ENCODE measurements at places on chromosomes 5 and 9.

GRCh38 chr9:77956555-77956954, 75.1 kb downstream of the GNAQ start:
- DNase-seq: no peak

DNA sequence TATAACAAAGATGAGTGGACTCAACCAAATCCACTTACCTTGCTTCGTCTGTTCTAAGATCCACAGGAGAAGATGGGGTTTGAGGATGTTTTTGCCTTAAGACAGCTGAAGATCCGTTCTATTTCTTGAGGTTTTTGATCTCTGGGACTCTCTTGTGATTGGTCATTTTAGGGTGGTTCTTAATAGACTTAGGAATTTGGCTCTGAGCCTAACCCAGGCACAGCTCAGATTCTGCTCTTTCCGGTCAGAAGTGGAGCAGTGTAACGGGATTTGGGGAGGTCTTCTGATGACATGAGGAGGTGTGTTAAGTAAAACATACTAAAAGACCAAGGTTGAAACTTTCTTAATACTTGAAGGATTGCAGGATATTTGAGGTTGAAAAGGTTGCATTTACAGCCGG, 166.9 kb downstream of the DMRT2 start:
- no peak for DNase-seq

DNA sequence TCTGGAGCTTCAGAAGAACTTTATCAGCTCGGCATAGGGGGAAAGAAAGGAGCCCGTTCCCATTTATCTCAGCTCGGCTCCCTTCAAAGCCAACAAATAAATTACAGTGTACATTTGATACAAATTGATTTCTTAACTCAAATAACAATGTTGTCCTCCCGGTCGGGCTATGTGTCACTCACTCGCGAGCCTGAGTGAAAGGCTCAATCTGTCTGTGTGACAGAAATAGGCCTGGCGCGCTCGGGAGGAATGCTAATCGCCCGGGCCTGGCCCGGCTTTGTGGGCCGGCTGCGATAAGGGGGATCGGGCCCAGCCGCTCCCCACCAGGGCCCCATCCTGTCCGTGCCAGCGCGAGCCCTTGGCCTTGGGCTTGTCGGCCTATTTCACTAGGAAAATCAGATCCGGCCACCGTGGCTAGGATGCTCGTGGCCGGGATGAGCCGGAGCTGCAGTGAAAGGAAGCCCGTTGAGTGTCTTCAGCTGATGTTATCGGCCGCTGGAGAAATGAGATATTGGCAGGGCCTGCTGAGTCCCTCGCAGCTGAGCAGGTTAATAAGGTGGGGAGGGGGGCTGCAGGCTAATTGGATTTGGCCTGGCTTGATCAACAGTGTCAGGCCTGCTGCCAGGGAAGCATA, 258.7 kb downstream of the IRX1 start:
- no peak for DNase-seq

GRCh38 chr9:137031904-137032640, at the start of gene FUT7:
Gene FUT7 (minus strand): TSS chr9:137032088. CDS start chr9:137031991, 97 bp downstream.
- no peak for DNase-seq

DNA sequence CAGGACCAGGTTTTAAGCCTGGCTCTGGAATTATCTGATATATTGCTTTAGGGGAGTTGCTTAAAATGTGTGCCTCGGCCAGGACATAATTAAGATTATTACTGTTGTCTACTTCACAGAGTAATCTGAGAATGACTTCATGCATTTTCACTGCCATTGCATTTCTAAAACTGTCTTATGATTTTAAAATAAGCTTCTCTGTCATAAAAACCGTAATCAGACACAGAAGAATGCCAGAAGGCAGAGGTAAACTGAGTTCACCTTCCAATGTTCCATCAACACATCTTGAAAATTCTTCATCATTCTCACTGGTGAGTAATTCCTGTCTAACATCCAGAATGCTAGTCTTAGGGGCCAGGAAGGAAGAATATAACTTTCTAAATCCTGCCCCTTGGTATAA, 47.1 kb downstream of the ISOC1 start:
- DNase-seq: no peak

- no peak for DNase-seq
These were observed 22.6 kb downstream of the DAB2IP start for GRCh38 chr9:121674017-121674416.

DNA sequence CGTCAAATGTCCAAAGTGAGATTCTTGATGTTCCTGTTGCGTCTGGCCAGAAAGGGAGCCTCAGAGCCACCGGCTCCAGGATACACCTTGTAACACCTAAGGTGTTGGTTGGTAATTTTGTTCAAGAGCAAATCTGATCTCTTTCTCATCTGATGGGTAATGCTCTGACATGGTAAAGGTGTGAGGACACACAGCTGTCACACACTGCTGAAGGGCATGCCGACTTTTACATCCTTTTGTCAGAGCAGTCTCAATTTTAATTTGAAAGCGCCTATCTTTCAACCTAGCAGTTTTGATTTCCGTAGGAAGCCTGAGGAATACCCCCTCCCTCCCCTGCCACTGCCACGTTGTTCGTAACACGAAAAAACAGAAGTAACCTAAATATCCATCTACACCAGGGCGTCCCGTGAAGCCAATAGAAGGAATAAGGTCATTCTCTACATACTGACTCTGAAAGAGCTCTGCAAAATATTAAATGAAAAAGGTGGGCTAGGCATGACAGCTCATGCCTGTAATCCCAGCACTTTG, 57.4 kb downstream of the TSTD2 start:
- DNase-seq: no peak

DNA sequence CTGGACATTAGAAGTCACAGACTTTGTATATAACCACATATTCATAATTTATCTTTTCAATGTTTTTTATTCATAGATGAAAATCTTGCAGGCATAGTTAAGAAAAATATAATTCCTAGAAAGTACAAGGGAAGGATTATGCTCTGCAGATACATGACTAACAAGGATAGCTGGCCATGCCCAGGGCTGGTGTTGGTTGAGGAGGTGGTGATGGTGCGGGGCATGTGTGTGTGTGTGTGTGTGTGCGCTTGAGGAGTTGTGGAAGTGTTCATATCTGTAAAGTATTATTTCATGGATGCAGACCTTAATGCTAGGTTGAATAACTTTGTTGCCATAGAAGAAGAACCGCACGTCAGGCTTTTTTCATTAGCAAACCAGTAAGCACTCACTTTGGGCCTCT, 1.3 kb downstream of the S1PR3 start:
- no peak for DNase-seq

DNA sequence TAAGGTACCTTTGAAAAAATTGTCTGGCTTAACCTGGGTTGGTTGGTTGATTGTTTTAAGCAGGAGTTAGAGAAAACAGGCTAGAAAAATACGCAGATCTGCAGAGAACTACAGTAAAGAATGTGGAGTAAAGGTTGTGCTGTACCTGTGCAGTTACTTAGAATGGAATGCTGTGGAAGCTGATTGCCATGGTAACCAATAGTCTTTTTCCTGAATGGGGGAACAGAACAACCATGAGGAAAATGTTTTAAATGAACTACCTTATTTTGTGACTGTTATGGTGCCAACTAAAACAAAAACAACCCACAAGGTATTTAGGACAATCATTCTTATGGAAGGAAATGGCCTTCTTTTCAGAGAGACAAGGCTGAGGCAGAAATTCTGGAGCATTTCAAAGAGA, 4.8 kb upstream of the HOMER1 start:
- DNase-seq: no peak

DNA sequence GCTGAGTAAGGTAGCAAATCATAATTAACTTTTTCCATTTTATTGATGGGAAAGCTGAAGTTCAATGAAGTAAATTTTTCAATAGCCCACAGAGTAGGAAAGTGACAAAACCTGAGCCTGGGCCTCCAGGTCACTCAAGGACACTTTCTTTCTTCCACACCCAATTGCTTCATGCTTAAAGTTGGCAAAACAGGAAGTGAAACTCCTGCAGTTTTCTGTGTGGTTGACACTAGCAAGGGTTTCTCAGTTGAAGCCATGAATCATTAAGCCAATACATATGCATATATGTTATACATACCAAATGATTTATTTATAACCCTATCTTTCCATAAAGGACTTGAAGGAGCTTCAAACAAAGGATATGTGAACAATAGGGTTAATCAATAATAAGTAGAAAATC, 13.9 kb downstream of the TLR4 start:
- DNase-seq: no peak

DNA sequence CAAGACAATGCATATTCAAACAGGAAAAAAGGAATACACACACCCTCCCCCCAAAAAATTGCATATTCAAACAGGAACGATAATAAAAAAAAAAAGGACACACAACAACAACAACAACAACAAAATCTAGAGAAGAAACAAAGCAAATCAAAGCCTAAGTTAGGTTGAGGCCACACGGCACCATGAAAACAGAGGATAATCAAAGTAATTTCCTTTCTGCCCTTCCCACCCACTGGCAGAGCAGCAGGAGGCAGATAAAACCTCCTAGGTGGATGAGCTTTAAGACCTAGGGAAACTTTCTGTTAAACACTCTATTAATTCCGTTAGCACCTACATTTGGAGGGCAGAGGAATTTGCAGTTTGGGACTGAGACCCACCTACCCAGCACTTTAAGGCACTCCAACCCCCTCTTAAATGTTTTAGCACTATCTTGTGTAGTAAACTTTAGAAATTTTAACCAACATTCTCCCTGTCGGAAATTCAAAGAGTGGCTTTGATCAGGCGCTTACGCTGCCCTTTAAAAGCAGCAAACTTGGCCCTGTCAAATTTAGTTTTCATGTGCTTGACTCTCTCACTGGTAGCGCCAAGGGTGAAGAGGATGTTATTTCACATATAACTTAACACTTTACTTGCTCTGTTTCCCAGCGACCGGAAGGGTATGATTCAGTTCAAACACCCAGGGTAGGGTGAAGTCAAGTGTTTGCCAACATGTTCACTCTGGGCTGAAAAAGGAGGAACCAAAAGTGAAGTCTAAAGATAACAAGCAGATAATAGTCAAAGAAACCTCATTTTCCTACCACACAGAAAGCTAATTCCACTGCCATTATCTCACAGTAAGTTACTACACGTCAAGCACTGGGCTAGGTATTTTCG, 9.2 kb downstream of the ENC1 start:
- no peak for DNase-seq

GRCh38 chr5:107889387-107889786, 218.7 kb upstream of the EFNA5 start:
- DNase-seq: no peak

DNA sequence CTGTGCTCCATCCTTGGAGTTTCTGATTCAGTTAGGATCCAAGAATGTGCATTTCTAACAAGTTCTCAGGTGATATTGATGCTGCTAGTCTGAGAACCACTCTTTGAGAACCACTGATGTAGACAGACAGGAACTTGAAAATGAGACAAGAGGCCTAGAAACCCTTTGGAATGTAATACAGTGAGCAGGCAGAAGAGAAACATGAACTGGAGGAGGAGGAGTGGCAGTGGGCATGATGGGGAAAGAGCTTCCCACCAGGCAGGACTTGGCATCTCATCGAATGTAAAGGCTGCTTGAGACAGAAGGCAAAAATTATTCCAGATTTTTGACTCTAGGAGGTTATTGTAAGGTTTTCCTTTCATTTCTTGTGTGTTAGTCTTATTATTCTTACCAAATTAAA, 295.8 kb upstream of the SGCD start:
- no peak for DNase-seq

- no peak for DNase-seq
These were observed 221.7 kb downstream of the ZNF608 start for GRCh38 chr5:124524552-124525232.

DNA sequence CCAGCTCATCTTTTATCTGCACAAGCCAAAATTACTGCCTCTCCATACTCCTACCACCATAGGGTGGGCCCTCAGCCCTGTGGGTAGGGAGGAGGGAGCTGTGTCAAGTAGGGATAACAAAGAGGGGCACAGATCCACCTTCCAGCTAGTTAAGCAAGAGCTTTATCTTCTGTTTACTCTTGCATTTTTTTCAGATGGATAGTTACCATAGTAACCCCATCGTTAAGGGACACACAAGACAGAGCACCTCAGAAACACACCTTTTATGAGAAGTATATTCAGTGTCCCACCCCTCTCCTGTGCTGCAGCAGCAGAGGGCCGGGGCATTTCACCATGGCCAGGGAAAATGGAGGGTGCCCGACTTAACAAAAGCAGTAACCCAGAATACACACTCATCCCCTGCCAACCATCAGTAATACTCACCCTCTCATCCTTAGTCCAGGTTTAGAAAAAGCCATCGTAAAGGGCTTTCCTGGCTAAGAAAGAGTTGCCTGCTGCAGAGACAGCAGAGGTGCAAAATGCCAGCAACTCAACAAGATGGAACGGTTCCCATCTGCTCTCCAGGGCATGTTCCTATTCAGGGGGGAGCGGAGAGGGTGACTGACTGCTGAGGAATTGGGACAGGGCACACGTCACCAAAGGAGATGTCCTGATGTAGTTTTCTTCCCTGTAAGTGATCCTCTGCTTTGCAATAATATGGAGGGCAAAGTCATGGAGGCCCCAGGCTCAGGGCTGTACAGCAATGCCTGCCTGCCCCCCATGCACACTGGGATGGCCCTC, 25.1 kb downstream of the MACROH2A1 start:
- DNase-seq: no peak

- DNase-seq: no peak
These were observed 10.2 kb upstream of the ST8SIA4 start for GRCh38 chr5:100913298-100913697.

- no peak for DNase-seq
These were observed 71.8 kb upstream of the SIMC1 start for GRCh38 chr5:176166427-176166826.

GRCh38 chr9:78031444-78031892, at the start of gene GNAQ:
Gene GNAQ (minus strand): TSS chr9:78031811. CDS start chr9:78031235, 576 bp downstream.
- DNase-seq: no peak

DNA sequence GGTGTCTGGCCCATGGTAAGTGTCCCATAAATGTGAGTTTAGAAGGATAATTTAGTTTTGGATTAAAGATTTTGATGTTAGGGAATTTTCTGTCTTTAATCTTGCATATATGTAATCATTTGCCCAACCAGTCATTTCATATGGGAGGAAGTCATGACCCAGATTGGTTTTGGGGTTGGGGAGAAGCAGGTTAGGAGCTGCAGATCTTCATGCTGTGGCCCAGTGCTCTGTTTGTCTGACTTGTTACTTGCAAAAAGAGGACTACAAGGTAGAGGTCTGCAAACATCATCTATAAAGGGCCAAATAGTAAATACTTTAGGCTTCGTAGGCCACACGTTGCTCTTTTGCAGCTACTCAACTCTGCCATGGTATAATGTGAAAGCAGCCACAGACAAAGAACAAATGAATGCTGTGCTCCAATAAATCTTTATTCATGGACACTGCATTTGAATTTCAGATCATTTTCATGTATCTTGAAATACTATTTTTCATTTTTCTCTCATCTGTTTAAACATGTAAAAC, 16.8 kb downstream of the OSTF1 start:
- no peak for DNase-seq

GRCh38 chr5:112640546-112640945, 97.1 kb upstream of the APC start:
- no peak for DNase-seq

- DNase-seq: no peak
These were observed 12.7 kb downstream of the C9orf153 start for GRCh38 chr9:86246752-86247161.

DNA sequence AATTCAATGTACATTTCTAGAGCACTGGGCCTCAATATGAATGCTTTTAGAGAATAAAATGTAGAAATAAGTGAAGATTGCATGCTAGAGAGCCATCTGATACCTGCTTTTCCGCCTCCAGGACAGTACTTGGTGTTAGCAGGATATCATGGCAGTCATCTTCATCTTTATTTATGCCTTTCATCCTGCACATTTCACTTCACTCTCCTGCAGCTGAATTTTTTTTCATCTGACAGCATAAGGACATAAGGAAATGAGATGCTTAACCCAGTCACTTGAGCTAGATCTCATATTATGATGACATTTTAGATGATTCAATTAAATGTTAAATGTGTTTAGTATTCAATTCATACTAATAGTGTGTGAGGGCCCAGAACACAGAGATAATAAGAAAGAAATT, 162.6 kb downstream of the PARP8 start:
- DNase-seq: no peak

All from effector memory CD4-positive, alpha-beta T cell (primary cell).